ENCODE measurements at places on chromosomes 13 and 19. TPM values are rescaled to one million over a fixed set of nuclear protein-coding genes. Genes with fewer than 3 reads are reported as not detected.

The YJU2 gene
- 24.8 TPM for total RNA-seq

GRCh38 chr13:59476366-59476765, 687.4 kb downstream of the DIAPH3 start:
- H3K4me3 ChIP-seq = no peak overlapping the region
- H3K27me3 ChIP-seq = peaks cover 7% of the 10 kb centered on the region
- H3K4me1 ChIP-seq = no peaks in the 10 kb centered on the region
- no peak overlapping the region for H3K27ac ChIP-seq
- no peak for DNase-seq

The KLK6 gene
- not detected for total RNA-seq

DNA sequence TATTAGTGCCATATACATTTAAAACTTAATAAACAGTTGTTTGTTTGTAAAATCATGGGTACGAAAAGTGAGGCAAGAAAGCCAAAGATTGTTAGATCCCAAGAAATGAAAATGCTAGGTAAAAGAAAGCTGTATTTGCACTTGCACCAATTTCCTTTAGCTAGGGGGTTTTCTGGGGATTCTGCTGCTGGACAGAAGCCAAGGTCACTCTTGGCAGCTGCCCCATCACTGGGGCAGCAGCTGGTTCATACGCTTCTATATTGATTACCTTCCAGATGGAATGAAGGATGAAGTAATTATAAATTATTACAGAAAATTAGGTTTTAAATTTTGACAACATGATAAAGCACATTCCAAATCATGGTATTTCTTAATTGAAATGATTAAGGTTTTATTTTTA, 127.4 kb downstream of the SLITRK5 start:
- H3K27ac ChIP-seq = no peak overlapping the region
- no peak overlapping the region for H3K4me3 ChIP-seq
- H3K27me3 ChIP-seq = no peaks in the 10 kb centered on the region
- H3K36me3 ChIP-seq = no peaks in the 10 kb centered on the region

DNA sequence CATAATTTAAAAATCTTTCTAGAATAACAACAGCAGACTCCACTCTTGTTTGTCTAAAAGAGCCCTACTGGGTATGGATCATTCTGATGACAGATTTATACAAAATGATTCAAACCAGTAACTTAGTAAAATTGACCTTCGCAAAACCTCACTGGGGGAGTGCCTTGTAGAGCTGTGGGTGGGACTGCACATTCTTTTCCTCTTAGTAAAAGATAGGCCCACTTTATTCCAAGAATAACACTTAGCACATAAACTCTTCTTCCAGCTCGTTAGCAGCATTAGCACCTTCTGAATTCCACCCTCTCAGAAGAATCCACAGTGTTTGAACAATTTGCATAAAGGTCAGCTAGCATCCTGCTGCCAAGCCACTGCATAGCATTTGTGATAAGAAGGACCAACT, 106.8 kb downstream of the STOML3 start:
- H3K27me3 ChIP-seq = peaks cover 9% of the 10 kb centered on the region
- no peak overlapping the region for H3K4me3 ChIP-seq
- no peak overlapping the region for H3K27ac ChIP-seq
- DNase-seq = no peak
- H3K36me3 ChIP-seq = no peaks in the 10 kb centered on the region
- H3K4me1 ChIP-seq = no peaks in the 10 kb centered on the region

Measured in activated CD4-positive, alpha-beta T cell treated with anti-CD3 and anti-CD28 coated beads, Interleukin-2, amount 10 ng/mL, durations not matched to agents 7 days and 5 days (primary cell).